ENCODE measurements at places on chromosomes 16 and 17. TPM values are rescaled to one million over a fixed set of nuclear protein-coding genes. Genes with fewer than 3 reads are reported as not detected.

DNA sequence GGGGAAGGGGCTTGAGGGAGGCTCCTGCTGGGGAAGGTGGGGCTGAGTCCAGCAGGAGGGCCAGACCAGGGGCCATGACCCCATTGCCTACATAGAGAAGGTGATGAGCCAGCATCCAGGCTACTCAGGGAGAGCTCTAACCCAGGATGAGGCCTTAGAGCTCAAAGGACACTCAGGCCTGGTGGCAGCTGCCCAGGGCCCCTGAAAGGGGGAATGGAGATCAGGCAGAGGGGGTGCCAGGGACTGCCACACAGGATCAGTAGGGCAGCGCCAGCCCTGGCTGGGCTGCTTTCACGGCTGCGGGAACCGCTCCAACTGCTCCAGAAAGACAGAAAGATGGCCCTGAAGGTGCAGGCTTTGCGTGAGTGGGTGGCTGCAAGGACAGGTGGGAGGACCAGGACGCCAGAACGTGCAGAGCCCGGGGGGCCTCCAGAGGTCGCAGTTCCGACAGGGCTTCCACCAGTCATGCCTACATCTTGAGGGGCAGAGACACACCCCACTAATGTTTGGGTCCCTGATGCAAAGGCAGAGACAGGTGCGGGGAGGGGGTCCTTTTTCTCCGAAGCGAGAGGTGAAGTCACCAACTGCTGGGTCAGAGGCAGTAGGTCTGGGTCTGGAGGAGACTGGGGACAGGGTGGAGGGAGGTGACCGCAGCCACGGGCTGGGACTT lies 882 bp upstream of the ATP6V0C start:
- DNase-seq: no peak

DNA sequence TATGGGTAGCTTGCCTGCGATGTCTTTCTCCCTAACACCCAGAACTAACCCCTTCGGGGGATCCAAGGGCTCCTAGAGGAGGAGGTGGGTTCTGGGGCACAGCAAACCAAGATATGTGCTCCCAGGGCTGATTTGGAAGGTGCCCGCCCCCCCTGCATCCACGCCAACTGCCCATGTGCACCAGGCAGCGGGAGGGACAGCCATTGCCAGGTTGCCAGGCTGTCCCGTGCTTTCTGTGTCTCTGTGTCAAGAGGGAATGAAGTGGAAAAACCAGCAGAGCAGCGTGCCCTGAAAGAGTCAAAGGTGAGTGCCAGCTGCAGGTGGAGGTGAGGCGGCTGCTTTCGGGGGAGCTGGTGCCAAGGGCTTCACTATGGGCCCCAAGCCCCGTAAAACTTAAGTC lies 6.4 kb downstream of the TEKT5 start:
- no peak for DNase-seq

DNA sequence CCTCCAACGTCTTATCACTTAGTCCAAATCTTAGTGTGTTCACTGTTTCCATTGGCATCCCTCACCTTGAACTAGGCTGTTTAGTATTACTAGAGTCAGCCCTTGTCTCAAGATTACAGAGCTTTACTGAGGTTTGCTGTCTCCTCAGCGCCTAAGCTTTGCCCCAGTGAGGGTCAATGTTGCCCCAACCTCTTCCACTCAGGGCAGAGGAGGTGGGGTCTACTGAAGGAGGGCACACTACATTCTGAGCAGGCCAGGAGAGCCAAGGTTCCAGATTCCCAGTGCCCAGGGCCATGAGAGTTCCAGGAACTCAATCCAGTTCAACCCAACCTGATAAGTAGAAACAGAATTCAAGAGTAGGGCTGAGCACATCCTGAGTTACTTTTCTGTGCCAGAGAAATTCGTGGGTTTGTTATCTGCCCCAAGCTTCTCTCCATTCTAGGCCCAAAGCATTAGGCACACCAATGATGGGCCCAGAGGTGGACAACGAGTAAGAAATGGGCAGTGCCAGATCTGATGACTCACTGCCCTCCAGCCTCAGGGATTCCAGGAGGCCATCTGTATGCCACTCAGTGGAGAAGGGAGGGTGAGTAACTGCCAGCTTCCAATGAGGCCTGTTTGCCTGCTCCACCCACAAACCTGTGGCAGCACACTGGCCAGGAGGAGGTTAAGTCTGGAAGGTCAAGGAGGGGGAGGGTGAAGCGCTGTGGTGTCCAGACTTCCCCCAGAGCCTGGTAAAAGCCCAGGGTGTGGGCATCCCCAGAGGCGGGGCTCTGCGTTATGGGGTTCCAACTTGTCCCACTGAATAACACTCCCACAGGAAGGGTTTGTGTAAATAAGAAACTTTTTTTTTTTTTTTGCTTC lies 8.2 kb downstream of the TUBG2 start:
- no peak for DNase-seq

GRCh38 chr17:79010304-79010646 lies 711 bp upstream of the CANT1 start:
- DNase-seq: no peak

AGRP gene
- not detected for total RNA-seq

PRM2 gene
- total RNA-seq: not detected

TNP2 gene
- not detected for total RNA-seq
